ENCODE measurements at places on chromosomes 3 and 15. TPM values are rescaled to one million over a fixed set of nuclear protein-coding genes. Genes with fewer than 3 reads are reported as not detected.

DNA sequence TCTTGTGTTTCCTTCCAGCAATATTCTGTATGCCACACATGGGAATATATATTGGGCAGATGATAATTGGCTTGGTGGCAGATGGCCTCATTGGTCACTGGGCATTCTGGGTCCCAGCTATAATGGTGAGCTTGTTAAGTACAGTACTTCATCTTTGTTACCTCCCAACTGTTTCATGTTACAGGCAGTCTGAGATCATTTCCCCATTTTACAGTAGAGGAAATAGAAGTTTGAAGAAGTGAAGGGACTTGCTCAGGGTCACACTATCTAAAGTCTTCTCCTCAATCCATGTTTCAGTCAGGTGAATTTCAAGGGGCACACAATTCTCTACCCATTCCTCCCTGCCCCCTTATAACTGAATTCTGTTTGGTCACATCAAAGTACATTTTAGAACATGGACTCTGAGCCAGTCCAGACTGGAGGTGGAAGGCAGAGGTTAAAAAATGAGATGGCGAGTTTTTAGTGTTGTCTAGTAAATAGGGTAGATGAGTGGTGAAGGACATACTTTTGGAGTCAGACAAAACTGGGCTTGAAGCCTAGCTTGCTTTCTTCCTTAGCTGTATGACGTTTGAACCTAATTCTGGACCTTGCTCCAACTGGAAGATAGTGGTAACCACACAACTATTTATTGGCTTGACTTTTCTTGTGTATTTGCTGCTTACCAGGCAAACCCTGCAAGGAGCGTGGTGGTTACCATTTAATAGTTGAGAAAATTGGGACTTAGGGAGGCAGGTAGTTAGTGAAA is 2.5 kb downstream of the EEFSEC start:
- no peak for DNase-seq

- DNase-seq, result peak; percentile 95
Observed at GRCh38 chr3:4977001-4977852, 2.0 kb upstream of the BHLHE40 start.

The ZBED2 gene
- polyA plus RNA-seq, result 42.6 TPM

DNA sequence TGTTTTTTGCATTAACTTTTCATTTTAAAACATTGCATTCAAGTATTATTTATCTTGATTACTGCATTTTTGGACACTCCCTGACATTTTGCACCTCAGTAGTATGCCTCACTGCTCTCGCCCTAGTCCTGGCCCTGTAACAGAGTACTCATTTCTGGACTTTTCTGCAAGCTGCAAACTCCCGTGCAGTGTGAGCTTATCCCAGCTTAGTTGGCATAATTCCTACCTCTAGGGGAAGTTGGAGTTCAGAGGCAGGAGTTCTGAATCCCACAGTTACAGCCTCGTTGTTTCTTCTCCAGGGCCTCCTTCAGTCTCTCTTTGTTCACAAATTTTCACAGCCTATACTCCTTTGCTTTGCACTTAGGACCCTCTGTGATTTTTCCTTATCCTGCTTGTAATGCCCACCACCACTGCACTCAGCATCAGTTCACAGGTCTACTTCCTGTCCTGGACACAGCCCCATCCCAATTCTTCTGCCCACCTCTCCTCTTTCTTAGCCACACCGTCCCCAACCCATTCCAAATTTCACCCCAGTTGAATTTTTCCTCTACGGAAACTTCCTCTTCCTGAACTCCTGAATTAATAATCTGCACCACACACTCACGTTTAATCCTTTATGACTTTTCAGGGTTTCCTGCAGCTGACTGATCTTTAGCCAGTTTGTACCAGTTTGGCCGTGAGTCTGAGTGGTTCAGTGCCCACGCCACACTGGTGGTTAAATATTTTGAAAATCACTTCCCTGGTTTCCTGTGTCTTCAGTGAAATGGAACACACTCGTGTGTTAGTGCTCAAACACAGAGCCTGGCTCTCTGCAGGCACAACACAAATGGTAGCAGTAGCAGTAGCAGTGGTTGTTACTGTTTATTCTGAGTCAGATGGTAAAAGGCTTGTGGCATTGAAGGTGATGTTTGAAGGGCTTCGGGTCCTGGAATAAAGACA is 6.3 kb upstream of the CTSH start:
- DNase-seq, result peak; percentile 44

DNA sequence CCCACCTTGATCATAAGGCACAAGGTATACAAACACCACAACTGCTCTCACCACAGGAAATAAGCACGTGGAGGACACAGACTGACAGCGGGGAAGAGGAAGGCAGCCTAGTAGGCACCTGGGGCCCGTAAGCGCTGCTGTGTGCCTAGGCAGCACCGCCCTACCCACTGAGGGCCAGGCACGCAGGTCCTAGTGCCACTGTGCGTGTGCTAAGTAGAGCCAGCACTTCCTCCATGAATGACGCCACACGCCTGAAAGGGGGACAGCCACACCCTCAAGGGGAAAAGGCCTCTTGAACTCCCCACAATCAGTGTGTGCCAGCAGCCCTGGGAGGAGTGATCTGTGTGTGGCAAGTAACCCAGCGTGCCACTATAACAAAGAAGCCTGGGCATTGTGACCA is 73.0 kb downstream of the ATP1B3 start:
- no peak for DNase-seq

DNA sequence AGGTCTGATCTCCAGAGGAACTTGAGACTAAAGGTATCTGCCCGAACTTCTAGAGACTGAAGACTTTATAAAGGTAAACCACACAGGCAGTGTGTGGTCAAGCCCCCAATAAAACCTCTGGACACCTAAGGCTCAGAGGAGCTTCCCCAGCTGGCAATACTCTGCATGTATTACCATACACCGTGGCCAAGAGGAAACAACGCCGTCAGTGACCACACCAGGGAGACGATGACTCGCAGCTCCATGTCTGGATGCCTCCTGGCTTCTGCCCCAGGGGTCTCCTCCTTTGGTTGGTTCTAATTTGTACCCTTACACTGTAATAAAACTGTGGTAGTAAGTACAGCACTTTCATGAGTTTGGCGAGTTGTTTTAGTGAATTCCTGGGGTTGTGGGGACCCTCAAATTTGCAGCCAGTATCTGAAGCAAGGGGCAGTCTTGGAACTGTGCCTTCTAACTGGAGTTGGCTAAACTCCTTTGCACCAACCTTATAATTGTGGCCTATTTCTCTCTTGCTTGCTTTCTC is 32.1 kb upstream of the BCL2L10 start:
- DNase-seq, result peak; percentile 16

- DNase-seq, result no peak
Observed at GRCh38 chr3:57268416-57268815, 24.1 kb downstream of the ASB14 start.

The GOLGA8T gene
- not detected for polyA plus RNA-seq

The FRMD5 gene
- 8.7 TPM for polyA plus RNA-seq

The ADCY5 gene
- 0.06 TPM for polyA plus RNA-seq

The ZNF774 gene
- polyA plus RNA-seq, result 2.2 TPM

GRCh38 chr15:90071220-90071807 is 31.0 kb downstream of the IDH2 start:
- DNase-seq, result peak; percentile 62

DNA sequence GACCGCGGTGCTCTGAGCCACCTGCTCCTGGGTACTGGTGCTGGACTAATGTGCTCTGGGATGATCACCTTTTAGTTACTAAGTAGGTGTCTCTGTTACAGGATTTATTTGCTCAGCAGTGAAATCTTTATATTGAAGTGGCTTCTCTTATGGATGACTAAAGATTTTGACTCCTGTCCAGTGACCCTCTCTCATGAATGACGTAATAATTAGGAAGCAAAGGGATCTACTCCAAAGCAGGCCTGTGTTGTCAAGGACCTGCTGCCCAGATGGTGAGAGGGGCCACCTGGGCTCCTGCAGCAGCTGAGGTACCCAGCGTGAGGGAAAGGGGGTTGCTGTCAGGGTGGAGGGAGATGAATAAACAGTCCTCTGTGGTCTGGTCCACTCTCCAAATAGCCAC is 263.6 kb downstream of the GABRG3 start:
- no peak for DNase-seq

The C2CD4A gene
- polyA plus RNA-seq, result not detected

DNA sequence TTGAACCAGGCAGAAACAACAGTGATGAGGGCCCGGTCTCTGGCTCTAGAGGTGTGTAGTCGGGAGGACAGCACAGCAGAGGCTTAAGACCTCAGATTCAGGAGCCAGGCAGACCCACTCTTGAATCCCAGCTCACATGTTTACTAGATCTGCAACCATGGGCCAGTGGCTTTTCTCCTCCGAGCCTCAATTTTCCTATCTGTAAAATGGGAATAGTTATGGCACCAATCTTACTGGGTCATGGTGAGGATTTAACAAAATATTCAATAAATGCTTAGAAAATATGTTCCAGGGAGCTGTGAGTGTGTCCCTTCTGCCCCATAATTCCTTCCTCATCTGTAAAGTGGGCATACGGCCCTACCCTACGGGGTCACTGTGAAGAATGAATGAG is 506.9 kb downstream of the SHQ1 start:
- no peak for DNase-seq

- peak; percentile 67 for DNase-seq
Observed at GRCh38 chr3:53140847-53141845, 10.9 kb upstream of the RFT1 start.

DNA sequence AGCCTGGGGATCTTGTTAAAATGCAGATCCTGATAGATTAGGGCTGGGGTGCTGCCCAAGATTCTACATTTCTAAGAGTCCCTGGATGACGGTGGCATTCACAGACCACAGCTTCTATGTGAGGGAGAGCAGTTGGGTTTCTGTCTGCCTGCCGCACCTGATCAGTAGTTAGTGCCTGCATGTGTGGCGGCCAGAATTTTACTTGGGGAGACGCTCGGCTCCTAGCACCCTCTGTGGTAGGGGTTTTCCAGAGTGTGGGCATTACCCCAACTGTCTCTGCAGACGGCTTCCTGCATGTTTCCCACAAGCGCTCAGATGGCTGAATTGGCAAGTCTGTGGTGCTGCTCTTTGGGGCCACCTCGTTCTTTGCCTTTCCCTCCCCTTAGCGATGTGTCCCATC is 8.3 kb downstream of the GHRL start:
- no peak for DNase-seq

DNA sequence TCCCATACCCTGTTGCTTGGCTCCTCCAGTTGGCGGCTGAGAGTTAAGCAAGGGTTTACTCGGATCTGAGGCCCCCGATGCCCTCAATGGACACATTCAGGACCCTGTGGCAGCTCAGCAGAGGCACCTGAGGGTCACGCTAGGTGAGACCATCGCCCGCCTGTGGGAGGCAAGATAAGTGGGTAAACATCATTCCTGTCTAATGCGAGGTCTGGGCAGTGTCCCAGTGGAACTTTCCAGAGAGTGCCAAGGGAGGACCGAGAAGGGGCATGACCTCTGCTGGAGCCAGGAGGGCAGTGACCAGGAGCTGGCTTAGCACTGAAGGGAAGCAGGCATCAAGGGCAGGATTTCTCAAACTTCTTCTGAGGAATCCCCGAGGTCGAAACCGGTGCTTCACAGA is 65.4 kb upstream of the SEC61A1 start:
- no peak for DNase-seq

- DNase-seq, result no peak
Observed at GRCh38 chr15:82858932-82859331, 49.5 kb downstream of the WHAMM start.

The VIPR1 gene
- 0.77 TPM for polyA plus RNA-seq

GRCh38 chr3:136543385-136543784 is 208.8 kb downstream of the STAG1 start:
- DNase-seq, result peak; percentile 27

The TICRR gene
- polyA plus RNA-seq, result 8.3 TPM

- DNase-seq, result no peak
Observed at GRCh38 chr3:43096761-43097160, 9.1 kb downstream of the POMGNT2 start.

DNA sequence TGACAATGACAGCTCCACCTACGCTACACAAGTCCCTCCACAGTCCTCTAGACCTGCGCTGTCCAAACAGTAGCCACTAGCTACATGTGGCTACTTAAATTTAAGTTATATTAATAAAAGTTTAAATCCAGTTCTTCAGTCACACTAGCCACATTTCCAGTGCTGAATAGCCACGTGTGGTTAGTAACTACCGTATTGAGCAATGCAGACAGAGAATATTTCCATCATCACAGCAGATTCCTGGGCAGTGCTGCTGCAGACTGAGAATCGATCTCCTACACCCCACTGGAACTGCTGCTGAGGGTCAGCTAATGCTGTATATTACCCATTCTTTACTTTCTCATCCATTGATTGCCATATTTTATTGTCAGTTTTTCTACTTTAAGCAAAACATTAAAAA is 40.9 kb downstream of the HDC start:
- no peak for DNase-seq

DNA sequence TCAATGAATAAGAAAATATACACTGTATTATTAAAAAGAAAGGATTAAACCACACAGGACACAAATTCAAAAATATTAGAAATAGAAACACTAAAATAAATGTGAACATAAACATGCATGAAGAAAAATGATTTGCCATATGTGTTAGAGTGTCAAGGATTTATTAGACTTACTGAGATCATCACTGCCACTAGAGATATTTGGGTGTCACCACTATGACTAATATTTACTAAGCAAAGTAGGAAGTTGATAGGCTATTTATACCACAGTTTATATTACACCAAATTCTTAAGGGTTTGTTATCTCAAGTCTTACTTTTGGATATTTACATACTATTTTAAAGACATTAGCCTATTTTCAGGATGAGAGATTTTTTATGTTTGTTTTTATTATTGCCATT is 575.0 kb upstream of the SGO1 start:
- DNase-seq, result no peak

DNA sequence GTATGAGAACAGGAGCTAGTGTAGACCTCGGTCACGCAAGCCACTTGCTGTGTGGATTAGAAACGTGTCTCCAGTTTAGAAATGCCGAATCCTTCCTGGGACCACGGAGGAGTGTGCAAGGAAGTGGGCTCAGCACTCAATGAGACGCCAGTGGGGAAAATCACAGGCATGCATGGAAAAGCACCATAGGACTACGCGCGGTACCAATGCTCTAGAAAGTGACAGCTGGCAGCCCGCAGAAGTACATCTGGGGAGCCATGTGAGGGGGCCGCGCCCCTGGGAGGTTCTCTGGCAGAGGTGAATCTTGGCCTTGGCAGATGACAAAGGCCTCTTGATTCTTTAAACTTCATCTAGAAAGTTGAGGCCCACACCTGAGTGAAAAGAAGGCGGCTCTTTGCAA is 99.3 kb downstream of the LRRK1 start:
- DNase-seq, result no peak
